ENCODE measurements at places on chromosomes 4 and X.

DNA sequence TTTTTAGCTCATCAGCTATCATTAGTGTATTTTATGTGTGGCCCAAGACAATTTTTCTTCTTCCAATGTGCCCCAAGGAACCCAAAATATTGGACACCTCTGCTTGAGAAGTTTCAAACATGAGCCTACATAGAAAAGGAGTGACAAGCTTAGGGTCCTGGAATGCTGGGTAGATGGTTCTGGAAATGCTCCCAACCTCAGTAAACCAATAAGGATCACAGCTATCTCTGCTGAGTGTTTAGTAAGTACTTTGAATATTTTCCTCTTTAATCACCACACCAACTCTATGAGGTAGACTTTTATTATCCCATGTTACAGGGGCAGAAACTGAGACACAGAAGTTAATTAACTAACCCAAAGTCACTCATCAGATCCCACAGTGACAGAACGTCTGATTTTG, 164.9 kb upstream of the KLF3 start:
- no peak for DNase-seq

DNA sequence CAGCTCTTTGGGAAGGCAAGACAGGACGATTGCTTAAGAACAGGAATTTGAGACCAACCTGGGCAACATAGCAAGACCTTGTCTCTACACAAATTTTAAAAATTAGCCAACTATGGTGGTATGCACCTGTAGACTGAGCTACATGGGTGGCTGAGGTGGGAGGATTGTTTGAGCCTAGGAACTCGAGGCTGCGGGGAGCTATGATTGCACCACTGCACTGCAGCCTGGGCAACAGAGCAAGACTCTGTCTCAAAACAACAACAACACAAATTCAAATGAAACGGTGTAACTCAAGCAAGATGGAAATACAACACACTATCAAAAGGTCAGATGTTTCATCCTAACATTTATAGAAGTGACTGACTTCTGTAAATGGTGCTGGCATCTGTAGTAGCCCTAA, 37.1 kb downstream of the XG start:
- no peak for DNase-seq

DNA sequence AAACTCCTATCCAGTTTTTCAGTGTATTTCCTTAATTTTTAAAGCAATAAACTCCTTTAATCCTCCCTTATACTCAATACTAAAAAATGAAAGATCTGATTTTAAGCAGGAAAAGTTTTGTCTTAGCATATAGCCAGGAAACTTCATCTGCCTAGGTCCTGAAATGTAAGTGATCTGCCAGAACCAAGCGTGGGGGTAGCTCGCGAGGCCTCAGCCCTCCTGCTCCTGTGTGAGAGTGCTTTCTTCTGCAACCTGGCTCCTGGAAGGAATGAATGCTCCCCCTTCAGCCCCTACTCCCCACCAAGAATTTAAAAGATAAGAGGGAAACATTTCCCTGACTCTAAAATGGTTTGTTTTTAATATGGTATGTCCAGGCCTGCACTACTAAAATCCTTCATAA, 160.1 kb downstream of the CBR4 start:
- no peak for DNase-seq

DNA sequence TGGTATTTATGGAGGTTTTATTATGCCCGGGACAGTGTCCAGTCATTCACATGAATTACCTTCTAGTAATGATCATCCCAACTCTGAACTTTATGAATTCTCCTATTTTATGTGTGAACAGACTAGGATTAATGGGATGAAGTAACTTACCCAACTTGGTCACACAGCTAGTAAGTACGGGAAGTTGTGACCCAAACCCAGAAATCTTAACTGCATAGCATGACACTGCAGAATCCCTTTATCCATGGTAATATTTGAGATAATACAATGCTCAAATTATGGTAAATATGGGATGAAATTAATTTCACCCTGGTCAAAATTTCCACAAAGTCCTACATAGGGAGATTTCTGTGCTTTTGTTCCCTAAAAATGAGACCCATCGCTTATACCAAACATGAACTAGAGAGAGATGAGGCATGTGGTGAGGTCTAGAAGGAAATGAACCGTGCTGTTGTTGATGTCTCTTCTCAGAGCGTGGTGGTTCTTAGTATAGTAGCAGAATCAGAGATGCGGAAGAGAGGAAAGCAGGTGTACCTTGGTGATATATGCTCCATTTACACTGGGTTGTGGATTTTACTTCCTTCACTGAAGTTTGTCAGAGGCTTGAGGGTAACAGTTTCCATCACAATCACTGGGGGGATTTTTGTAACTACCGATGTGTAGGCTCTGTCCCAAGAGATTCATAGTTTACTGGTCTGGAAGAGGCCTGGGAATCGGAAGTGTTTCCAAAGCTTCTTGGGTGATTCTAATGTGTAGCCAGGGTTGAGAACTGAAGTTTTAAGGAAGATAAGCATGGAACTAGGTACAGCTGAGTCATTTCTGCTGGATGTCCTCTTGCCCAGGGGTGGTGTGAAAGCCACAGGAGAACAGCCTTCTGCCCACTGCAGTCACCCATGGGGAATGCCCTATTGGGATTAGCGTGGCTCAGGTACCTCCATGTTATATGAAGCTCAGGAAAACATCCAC, 30.2 kb upstream of the FAM9C start:
- no peak for DNase-seq

DNA sequence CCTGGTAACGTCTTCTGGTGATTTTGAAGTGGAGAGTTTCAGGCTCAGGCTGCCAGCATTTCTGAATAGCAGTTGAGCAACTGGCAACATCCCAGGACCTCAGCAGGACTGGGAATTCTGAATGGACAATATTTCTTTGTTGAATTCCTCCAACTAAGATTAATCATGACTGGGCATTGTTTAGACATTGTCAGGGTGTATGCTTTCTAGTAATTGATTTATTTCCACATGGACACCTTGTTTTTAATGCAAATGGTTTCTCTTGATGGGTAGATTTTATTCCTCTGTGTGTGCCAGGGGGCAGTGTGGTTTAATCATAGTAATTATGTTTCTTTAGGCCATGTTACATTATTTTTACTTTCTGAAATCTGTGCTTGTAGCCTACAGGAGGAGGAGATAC, 1004.7 kb upstream of the LCORL start:
- peak; percentile 91 for DNase-seq

GRCh38 chrX:69178592-69178991, 13.3 kb upstream of the PJA1 start:
- DNase-seq: no peak

GRCh38 chr4:27178061-27178460, 317.4 kb downstream of the STIM2 start:
- DNase-seq: no peak

DNA sequence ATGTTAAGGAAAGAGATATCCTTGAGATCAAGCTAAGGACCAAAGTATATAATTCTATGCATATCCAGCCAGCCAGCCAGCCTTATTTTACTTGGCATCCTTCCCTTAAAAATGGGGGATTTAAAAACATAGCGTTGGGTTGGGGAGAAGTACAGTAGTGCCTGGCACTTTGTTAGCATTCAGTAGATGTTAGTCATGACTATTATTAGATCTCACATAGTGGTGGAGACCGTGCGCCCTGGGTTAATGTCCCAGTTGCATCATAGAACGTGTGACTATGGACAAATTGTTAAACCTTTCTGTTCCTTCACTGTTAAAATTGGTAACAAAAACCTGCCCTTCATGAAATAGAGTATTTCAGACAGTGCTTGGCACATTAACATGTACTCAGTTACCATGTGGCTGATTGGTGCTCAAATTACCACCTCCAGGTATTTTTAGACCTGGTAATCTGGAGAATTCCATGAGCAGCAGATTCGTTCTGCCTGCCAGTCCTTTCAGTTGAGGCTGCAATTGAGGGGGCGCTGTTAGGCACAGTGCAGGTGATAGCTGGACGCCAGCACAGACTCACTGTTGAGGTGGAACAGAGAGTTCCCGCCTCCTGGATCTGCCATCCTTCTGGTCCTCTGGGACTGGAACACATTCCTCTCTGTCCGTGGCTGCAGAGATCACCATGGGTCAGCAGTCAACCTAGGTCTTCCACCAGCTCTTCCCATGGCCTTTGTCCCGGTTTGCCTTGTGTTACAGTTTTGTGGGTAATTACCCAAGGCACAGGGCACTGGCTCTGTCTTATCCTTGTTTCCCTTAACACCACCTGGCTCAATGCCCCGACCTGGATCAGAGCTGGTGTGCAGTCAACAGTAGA, 31.7 kb downstream of the RBBP7 start:
- no peak for DNase-seq

DNA sequence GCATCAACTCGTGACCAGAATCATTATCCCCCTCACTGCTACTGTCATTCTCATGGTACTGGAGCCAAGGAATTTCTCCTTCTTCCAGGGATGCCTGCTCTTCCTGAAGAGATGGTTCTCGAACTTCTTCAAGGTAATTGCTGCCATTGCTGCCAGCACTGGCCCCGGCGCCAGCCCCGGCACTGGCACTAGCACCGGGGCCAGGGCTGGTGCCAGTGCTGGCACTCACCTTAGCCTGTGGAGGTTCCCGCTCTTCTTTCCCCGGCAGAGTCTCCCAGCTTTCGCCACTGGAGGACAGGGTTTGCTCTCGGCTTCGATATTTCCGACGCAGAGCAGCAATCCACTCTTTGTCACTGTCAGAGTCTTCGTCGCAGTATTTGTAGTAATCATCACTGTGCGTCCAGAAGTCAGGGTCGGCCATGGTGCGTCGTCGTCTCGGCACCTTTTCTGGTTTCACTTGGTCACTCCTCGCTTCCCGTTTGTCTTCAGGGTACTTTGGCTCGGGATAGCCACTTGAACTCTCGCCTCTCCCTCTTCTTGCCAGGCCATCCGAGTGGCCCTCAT, 3.4 kb downstream of the PJA1 start:
- DNase-seq: no peak

DNA sequence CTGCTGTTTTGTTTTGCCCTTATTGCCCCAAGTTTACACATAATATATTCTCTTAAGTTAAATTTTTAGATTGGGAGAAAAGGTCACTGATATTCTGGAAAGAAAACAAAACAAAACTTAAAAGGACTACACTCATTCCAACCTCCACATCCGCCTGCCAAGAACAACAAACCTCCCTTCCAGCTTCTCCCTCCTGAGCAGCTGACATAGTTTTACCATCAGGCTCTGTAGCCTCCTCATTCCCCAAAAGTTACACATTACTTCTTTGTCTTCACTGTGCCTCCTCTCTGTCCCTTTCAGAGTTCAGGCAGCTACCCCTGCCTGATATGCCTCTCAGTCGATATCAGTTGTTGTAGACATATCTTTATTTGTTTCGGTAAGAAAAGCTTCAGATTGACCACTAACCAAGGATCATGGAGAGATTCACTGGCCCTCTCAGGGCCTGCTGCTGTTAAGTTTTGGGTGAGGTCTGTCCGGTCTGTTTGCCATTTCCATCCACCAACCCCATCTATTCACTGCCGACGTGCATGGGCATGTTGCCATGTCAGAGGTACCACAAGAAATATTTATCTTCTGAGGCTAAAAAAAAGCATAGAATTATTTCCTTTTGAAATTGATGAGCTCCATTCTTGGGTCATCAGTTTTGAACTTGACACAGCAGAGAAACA, 164.1 kb downstream of the GASK1B start:
- DNase-seq: no peak

DNA sequence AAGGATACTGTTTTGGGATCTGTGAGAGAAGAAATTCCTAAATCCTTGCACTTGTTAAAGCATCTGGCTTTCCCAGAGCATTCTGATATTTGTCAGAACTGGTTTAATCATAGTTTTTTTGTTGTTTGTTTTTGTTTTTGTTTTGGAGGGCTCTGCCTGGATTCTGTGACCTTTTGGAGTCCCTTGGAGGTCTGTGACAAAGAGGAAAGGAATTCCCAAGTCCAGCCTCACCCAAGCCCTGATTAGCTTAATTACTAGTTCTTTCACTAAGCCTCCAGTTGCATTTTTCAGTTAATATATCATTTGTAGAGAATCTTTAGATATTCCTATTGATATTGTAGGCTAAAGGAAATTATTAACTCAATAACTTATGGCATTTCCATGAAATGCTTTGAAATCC, 711 bp downstream of the ACE2 start:
- DNase-seq: no peak

GRCh38 chrX:57817302-57817701, 93.0 kb downstream of the ZXDA start:
- DNase-seq: no peak

- no peak for DNase-seq
Observed at GRCh38 chr4:92305148-92305877, 1.5 kb downstream of the GRID2 start.

GRCh38 chrX:47629419-47630200, at the start of gene CFP:
Gene CFP, minus strand, starts transcription at chrX:47629930. Its CDS starts 86 bp downstream, at chrX:47629844.
- no peak for DNase-seq

DNA sequence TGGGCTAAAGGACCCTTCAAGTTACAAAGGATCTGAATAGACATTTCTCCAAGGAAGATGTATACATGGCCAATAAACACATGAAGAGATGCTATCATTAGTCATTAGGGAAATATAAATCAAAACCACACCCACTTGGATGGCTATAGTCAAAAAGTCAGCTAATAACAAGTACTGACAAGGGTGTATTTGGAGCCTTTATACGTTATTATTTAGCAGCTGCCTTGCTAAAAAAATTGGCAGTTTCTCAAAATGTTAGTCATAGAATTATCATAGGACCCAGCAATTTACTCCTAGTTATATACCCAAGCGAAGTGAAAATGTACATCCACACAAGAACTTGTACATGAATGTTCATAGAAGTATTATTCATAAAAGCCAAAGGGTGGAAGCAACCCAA, 112.7 kb upstream of the DUSP21 start:
- DNase-seq: no peak

GRCh38 chr4:48913346-48913745, 6.8 kb upstream of the OCIAD2 start:
- DNase-seq: no peak

DNA sequence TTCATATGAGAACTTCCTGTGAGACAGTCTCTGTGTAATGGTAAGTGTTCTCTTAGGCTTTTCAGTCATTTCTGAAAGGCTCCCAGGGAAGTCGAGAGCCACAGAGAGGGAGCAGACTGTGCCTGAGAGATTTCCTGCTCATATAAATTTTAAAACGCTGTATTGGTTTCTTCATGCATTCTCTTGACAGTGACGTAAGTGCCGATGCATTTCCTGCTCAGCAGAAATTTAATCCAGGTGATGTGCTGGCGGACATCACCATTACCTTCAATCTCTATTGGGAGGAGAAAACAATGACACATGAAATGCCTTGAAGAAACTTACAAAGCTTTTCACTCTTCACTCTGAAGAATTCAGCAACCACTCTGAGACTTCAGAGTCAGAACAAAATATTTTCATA, 383.6 kb downstream of the BMPR1B start:
- DNase-seq: no peak

GRCh38 chrX:150899191-150899757, 806 bp upstream of the CD99L2 start:
- no peak for DNase-seq

DNA sequence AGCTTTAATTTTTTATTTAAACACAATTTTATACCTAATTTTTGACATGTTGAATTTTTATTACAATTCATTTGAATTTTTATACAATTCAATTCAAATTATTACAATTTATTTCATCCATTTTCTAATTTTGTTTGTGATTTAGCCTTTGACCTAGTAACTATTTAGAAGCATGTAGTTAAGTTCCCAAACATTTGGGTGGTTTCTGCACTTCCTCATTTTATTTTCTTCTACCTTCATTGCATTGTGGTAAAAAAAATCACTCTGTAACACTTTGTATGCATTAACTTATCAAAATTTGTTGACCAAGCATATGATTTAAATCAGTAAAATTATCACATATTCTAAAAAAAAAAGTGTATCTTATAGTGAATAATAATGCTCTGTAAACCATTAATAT, 928.9 kb downstream of the ARAP2 start:
- DNase-seq: no peak

GRCh38 chr4:41569961-41570360, 32.0 kb downstream of the LIMCH1 start:
- DNase-seq: no peak

- no peak for DNase-seq
Observed at GRCh38 chr4:149247164-149247563, 568.5 kb downstream of the IQCM start.

Measured in NCI-H2081 treated with DMSO at 0.1 percent for 48 hours (cell line).